ENCODE measurements at places on chromosomes 3 and 15. TPM values are rescaled to one million over a fixed set of nuclear protein-coding genes. Genes with fewer than 3 reads are reported as not detected.

DNA sequence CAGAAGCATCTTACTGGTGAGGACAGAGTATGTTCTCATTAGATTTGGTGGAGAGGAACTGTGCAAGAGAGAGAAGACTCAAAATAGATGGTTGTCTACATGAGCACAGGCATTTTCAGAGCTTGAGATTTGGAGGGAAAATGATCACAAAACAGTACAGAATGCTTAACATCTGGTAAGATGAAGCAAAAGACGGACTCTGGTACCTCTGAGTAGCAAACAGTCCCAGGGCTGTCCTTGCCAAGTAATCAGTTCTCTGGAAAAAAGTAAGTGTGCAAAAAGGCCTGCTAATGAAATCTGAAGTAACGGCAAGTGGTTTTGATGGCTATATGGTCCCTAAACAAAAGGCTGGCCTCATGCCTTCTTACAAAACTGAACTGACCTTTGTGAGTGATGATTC lies 414.2 kb downstream of the CNTN4 start:
- no peak for DNase-seq

GRCh38 chr3:164890061-164890460 lies 188.2 kb downstream of the SI start:
- no peak for DNase-seq

DNA sequence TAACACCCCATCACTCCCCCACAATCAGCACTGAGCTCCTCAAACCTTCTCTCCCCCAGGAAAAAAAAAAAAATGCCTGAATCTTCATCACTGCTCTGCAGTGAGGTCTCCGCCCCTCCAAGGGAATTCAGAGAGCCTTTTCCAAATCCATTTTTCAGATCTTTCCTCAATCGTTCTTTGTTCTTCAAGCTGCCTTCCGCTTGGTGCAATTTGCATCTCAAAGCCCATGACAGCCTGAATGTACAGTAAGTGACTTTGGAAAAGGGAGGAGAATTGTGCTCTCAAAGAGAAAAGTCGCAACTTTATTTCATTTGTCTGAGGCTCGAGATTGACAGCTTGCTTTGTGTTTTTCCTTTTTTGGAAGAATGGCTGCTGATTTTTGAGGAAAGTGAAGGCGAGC lies 75.0 kb downstream of the CORO2B start:
- DNase-seq = no peak

DNA sequence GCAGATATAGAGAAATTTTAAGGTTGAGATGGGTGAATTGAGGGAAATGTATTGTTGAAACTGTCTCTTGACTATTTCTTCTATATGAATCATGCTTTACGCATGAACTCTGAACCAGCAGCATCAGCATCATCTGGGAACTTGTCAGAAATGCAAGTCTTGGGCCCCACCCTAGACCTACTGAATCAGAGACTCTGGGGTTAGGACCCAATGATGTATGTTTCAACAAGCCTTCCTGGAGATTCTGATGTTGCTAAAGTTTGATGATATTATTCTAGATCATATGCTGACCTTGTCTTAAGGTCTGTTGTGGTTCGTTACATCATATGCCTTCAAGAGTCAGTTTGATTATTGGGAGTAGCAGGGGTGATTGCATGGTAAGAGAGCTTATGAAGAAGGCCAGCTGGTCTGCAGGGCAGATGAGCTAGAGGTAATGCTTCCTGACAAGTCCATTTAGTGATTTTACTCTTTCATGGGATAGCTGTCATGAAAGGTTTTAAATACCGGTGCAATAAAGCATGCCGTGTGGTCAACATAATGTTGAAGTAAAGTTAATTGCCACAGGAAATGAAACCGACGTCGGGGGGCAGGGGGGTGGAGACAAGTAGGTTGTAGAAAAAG lies 152.4 kb upstream of the MRPL3 start:
- DNase-seq = no peak

- no peak for DNase-seq
These were observed 129.7 kb upstream of the TPM1 start for GRCh38 chr15:62912808-62913207.

GRCh38 chr3:186651678-186652215 lies 11.5 kb downstream of the FETUB start:
- DNase-seq = no peak

DNA sequence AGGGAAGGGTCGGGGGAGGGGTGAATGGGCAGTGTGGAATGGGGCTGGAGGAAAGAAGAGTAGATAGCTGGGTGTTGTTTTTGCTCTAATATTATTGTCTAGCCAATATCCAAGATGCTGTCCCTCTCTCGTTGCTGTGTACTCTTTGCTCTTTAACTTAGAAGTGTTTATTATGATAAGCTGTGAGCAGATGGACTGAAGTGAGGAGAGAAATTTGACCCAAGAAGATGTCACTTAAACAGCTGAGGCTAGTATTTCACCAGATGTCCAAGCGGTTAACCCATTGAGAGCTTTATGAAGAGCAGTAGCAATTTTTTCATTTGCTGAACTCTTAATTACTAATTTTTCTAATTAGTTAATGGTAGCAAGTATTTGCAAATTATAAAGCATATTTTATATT lies 212.2 kb upstream of the TP63 start:
- no peak for DNase-seq

DNA sequence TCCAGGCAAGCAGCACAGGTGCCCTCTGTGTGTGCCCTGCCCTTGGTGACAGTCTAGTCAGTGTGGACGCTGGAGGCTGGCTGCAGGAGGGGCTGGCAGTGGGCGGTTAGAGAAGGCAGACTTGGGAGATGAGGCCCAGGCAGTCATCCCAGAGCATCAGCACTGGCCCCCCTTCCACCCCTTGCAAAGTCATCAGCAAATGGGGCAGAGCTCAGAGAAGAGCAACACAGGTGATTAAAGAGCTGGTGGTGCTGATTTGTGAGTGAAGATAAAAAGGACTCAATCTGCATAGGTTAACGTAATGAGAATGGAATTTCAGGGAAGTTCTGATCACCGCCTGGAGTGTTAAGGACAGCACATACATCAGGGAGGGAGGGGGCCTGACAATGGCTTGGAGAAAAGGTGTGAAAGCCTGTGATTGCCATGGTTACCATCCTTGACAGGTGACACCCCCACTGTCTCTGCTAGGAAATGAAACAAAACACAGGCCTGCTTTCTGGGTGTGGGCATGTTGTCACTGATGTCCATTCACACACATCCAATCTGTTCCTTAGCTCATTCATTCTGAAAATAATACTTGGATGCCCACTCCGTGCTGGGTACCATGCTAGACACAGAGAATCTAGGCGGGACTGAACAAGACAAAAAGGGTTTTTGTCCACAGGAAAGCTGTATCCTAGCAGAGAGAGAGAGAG lies 269.6 kb upstream of the ST8SIA2 start:
- DNase-seq = no peak

GRCh38 chr3:122996038-122996580 lies 31.5 kb downstream of the SEMA5B start:
- DNase-seq = no peak

DNA sequence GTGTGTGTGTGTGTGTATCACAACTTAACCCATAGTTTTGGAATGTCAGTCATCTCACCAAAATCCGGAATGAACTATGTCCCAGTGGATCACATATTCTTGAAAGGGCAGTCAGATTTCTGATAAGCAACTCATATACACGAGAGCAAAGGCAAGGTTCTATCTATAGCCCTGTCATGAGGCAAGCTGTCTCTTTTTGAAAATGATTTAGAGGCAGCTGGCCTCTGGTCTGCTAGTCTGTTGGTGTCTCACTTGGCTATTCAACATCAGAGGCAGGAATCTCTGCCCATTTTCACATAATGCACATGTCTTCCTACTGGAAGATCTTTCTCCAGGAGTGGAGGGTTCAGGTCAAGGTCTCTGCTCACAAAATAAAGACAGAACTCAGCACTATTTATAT lies 79.8 kb downstream of the CNTN6 start:
- no peak for DNase-seq

ISLR2 gene
- not detected for total RNA-seq

GOLGA8H gene
- total RNA-seq = 1.6 TPM

GALNT15 gene
- not detected for total RNA-seq

SCN11A gene
- not detected for total RNA-seq

BLOC1S6 gene
- 105 TPM for total RNA-seq
